IMR-90 (cell line): ENCODE measurements at places on chromosomes 3 and 15. TPM values are rescaled to one million over a fixed set of nuclear protein-coding genes. Genes with fewer than 3 reads are reported as not detected.

The FETUB gene
- total RNA-seq: not detected in 2 replicates

The RYR3 gene
- 0.18 TPM in 1 of 2 replicates, not detected in the other for total RNA-seq

The ASB7 gene
- total RNA-seq: 15.8 and 16.7 TPM in 2 replicates

The DCUN1D1 gene
- 17.7 and 48.9 TPM in 2 replicates for total RNA-seq

The LDHAL6B gene
- not detected in 2 replicates for total RNA-seq

The NR2F2 gene
- total RNA-seq: 20.3 and 28.1 TPM in 2 replicates

The SAMMSON gene
- total RNA-seq: not detected in 2 replicates

The HIGD2B gene
- total RNA-seq: not detected in 2 replicates

The CADPS gene
- total RNA-seq: not detected in 2 replicates

The CYP1A2 gene
- not detected in 2 replicates for total RNA-seq

The ANKDD1A gene
- total RNA-seq: 2.8 and 3.6 TPM in 2 replicates

The MEGF11 gene
- not detected in 2 replicates for total RNA-seq

The INSYN1 gene
- total RNA-seq: under 0.01 and 0.18 TPM in 2 replicates

The GOLGA6A gene
- total RNA-seq: not detected in 2 replicates

The CAPN3 gene
- under 0.01 and 1.4 TPM in 2 replicates for total RNA-seq

The AKAP13 gene
- total RNA-seq: 46.4 and 46.9 TPM in 2 replicates

The PLSCR2 gene
- not detected in 2 replicates for total RNA-seq

The SERPINI2 gene
- total RNA-seq: not detected in 2 replicates

The CD200R1 gene
- total RNA-seq: under 0.01 TPM in 2 replicates

The PEX5L gene
- total RNA-seq: under 0.01 TPM in 1 of 2 replicates, not detected in the other

The RASGRP1 gene
- 1.9 and 3.2 TPM in 2 replicates for total RNA-seq

The ITIH4 gene
- total RNA-seq: 0.28 and 0.36 TPM in 2 replicates

The ECE2 gene
- not detected in 2 replicates for total RNA-seq

The CKMT1A gene
- total RNA-seq: not detected in 2 replicates

The KLHL6 gene
- not detected in 2 replicates for total RNA-seq

The MLF1 gene
- total RNA-seq: 5.2 and 7.5 TPM in 2 replicates

The IL17RC gene
- 18.9 and 20.8 TPM in 2 replicates for total RNA-seq

The CCDC54 gene
- total RNA-seq: not detected in 2 replicates

The GALNT15 gene
- total RNA-seq: 14.7 and 19.7 TPM in 2 replicates

The C3orf70 gene
- 1.8 and 2.8 TPM in 2 replicates for total RNA-seq

The TRAT1 gene
- total RNA-seq: not detected in 2 replicates

The C3orf22 gene
- not detected in 2 replicates for total RNA-seq

The ACKR4 gene
- 0.18 TPM in 1 of 2 replicates, not detected in the other for total RNA-seq

The IL20RB gene
- 0.56 and 0.72 TPM in 2 replicates for total RNA-seq

The SRGAP3 gene
- total RNA-seq: 1.1 and 1.4 TPM in 2 replicates

The DVL3 gene
- 23.3 and 24.2 TPM in 2 replicates for total RNA-seq

The CP gene
- 0.28 TPM in 1 of 2 replicates, not detected in the other for total RNA-seq

The STAG1 gene
- 32.3 and 53.3 TPM in 2 replicates for total RNA-seq

The HCLS1 gene
- total RNA-seq: 0.54 and 0.56 TPM in 2 replicates

The CCR1 gene
- not detected in 2 replicates for total RNA-seq

The CCDC80 gene
- 387 and 406 TPM in 2 replicates for total RNA-seq

The HSPBAP1 gene
- 4.4 and 4.8 TPM in 2 replicates for total RNA-seq

The TMEM158 gene
- 1.6 and 3.3 TPM in 2 replicates for total RNA-seq

The GRIP2 gene
- total RNA-seq: under 0.01 TPM in 1 of 2 replicates, not detected in the other

The BUB1B gene
- total RNA-seq: 24.7 and 31.9 TPM in 2 replicates
